NCI-H1694 treated with DMSO at 0.1 percent for 48 hours (cell line): ENCODE measurements at places on chromosomes 5 and 9.

- no peak for DNase-seq
These were observed 421.4 kb upstream of the DAB2 start for GRCh38 chr5:39846144-39846543.

GRCh38 chr9:9783211-9783610, 829.6 kb downstream of the PTPRD start:
- DNase-seq = no peak

GRCh38 chr5:170427672-170428236, 38.6 kb upstream of the KCNMB1 start:
- peak; percentile 83 for DNase-seq

DNA sequence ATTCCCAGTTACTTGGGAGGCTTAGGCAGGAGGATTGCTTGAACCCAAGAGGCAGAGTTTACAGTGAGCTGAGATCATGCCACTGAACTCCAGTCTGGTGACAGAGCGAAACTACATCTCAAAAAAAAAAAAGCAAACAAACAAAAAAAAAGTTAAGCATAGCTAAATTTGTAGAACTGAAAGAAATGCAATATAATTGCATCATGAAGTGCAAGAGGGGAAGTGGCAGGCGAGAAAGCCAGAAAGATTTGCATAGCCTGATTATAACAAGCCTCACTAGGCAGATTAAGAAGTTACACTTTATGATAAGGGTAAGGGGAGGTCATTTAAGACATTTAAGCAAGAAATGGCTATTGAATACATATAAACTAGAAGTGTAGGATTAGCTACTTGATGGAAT, 187.1 kb downstream of the EDIL3 start:
- DNase-seq = no peak
